ENCODE measurements at places on chromosomes 2 and 18. TPM values are rescaled to one million over a fixed set of nuclear protein-coding genes. Genes with fewer than 3 reads are reported as not detected.
A peak's percentile ranks its signal among the peaks of the same experiment; 100 is the strongest.

Gene NT5DC4
- not detected for total RNA-seq

- no peaks in the 10 kb centered on the region for H3K27me3 ChIP-seq
- no peaks in the 10 kb centered on the region for H3K36me3 ChIP-seq
- H3K4me1 ChIP-seq: no peaks in the 10 kb centered on the region
- H3K27ac ChIP-seq: peak overlapping the region; percentile 5
- DNase-seq: no peak
Measured at GRCh38 chr2:237196409-237196808, 110.7 kb downstream of the COPS8 start.

- DNase-seq: no peak
- no peak overlapping the region for H3K4me3 ChIP-seq
- no peaks in the 10 kb centered on the region for H3K4me1 ChIP-seq
- H3K36me3 ChIP-seq: no peaks in the 10 kb centered on the region
- H3K27ac ChIP-seq: no peak overlapping the region
- H3K27me3 ChIP-seq: no peaks in the 10 kb centered on the region
Measured at GRCh38 chr2:35468245-35468644, 887.3 kb upstream of the CRIM1 start.

Gene TRIM43
- total RNA-seq: not detected

Gene TMEM150A
- 86.3 TPM for total RNA-seq

Gene VAMP8
- total RNA-seq: 5.3 TPM

Gene IL36B
- total RNA-seq: not detected

Gene C2orf80
- total RNA-seq: not detected

GRCh38 chr2:177972782-177973181, 99.8 kb downstream of the PDE11A start:
- H3K36me3 ChIP-seq: no peaks in the 10 kb centered on the region
- no peak for DNase-seq
- no peak overlapping the region for H3K4me3 ChIP-seq
- no peaks in the 10 kb centered on the region for H3K4me1 ChIP-seq
- no peak overlapping the region for H3K27ac ChIP-seq

All from gastrocnemius medialis (tissue), 4 donors.